IPS DF 6.9 (cell line): ENCODE measurements at places on chromosomes 7 and 10.

GRCh38 chr10:110442746-110443145 lies 55.0 kb upstream of the DUSP5 start:
- H3K4me3 ChIP-seq: no peak overlapping the region
- no peaks in the 10 kb centered on the region for H3K27me3 ChIP-seq
- 0 out of 2 replicates have a peak, but pooled peaks cover 2% of the 10 kb centered on the region for H3K4me1 ChIP-seq
- no peaks in the 10 kb centered on the region for H3K36me3 ChIP-seq

DNA sequence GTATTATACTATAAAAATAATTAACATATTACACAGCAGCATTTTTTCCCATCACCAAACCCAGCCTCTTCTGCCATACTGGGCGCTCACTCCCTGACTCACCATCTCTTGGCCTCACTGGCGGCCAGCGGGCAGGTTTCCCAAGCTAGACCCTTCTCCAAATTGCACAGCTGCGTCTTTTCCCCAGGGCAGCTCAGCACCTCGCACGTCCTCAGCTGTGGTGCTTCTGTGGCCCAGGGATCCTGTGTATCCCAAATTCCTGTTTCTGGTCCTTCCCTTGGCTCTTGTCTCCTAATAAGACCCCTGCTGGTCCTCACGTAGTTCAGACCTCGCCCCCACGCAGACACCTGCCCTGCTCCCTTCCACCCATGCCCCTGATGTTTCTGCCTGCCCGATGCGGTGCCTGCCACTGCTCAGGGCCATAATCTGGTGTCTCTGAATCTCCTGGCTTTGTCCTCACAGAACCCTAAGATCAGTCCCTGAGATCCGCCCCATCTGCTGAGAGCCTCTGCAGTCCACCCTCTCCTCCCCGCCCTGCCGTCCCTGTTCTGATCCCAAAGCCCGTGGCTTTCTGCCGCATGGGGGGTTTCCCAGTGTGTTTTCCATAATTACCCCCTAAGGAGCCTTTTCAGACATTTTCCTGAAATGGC lies 290.1 kb downstream of the TCERG1L start:
- no peak overlapping the region for H3K27ac ChIP-seq
- no peaks in the 10 kb centered on the region for H3K27me3 ChIP-seq
- no peaks in the 10 kb centered on the region for H3K36me3 ChIP-seq
- no peak overlapping the region for H3K4me3 ChIP-seq
- no peak for DNase-seq
- no peaks in the 10 kb centered on the region for H3K4me1 ChIP-seq

GRCh38 chr10:122461367-122461728 lies at the start of gene HTRA1:
Gene HTRA1 (plus strand): TSS chr10:122461553. CDS start chr10:122461653, 100 bp downstream.
- no peak within 1 kb of the TSS for H3K27ac ChIP-seq
- peak within 1 kb of the TSS; percentile 72 for H3K4me3 ChIP-seq
- DNase-seq: no peak
- H3K4me1 ChIP-seq: peaks cover 8% of the 10 kb centered on the region
- H3K36me3 ChIP-seq: peaks cover 2% of the 10 kb centered on the region; the same call in 1 of the 2 replicates

DNA sequence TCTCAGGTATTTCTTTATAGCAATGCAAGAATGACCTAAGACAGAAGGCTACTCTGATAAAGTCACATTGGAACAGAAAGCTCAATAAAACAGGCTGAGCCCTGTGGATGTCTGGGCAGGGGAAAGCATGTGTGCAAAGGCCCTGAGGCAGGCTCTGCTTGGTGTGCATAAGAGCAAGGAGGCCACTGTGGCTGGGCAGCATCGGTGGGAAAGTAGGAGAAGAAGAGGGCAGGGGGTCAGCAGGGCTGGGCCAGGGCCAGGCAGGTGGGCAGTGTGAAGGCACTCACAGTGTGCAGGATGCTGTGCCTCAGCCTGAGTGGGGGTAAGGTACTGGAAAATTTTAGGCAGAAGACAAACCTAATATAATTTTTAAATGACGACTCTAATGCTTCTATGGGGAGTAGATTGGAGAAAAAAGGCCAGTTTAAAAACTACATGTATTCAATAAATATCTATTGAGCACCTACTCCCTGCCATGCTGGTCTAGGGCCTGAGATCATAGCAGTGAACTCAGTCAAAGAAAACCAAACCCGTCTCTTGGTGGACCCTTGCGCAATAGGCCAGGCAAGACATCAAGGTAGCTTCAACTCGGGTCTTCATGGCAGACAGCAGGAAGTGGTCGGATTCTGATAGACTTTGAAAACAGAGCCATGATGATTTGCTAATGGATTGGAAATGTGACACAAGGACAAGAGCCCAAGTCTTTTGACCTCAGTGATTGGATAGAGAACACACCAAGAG lies 572.3 kb downstream of the TCERG1L start:
- H3K27me3 ChIP-seq: no peaks in the 10 kb centered on the region
- H3K27ac ChIP-seq: no peak overlapping the region
- no peak overlapping the region for H3K4me3 ChIP-seq
- H3K4me1 ChIP-seq: no peaks in the 10 kb centered on the region

DNA sequence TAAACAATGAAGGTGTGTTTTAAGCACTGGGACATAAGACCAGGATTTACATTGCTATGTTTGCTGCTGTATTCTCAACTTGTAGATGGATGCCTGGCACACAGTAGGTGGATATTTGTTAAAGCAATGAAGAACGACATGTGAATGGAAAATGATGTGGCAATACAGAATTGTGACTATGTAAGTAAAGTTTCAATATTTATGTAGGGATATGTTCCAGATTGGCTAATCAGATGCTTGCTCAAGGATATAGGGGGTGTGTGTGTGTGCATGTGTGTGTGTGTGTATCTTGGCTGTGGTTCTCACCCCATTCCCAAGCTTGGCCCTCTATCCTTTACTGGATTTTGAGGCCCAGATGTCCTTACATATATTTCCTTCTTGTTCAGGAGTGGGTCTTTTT lies 42.7 kb upstream of the LAMB1 start:
- no peaks in the 10 kb centered on the region for H3K4me1 ChIP-seq
- H3K4me3 ChIP-seq: no peak overlapping the region
- no peak overlapping the region for H3K27ac ChIP-seq
- no peak for DNase-seq
- no peaks in the 10 kb centered on the region for H3K36me3 ChIP-seq

- no peaks in the 10 kb centered on the region for H3K36me3 ChIP-seq
- H3K4me3 ChIP-seq: no peak overlapping the region
- DNase-seq: no peak
- H3K27ac ChIP-seq: no peak overlapping the region
- peaks cover 6% of the 10 kb centered on the region; the same call in 1 of the 2 replicates for H3K27me3 ChIP-seq
Measured at GRCh38 chr7:4683884-4684565, 1.9 kb downstream of the FOXK1 start.

DNA sequence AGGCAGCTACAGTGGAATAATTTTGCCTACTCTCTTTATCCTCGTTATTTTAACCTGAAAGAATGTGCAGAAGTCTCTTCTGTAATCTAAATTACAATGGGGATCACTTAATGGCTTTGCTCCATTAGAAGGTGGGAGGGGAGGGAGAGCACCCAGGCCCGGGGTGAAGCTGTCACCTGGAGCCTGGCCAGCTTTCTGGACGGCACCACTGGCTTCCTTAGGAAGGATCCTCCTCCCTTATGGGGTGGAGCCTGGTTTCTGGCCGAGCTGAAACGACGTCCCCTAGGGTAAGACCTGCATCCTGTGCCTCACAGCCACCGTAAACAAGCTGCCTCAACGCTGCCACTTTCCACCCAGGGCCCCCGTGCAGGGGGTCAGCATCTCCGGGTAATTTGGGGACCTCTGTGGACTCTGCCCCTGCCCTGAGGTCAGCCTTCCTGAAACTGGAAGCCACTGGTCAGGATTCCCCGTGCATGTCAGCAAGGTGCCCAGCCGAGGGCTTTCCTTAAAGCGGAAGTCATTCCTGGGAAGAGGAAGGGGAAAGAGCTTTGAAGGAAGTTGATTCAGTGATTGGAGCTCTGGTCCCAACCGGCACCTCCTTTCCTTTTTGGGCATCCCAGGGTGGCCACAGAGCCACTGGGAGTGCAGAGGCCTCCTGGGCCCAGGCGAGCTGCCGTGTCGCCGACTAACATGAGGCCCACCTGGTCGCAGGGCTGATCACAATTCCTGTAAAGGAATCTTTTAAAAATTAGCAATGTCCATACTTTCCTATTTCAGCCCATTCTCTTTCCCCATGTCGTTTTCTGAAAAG lies 569.1 kb downstream of the DNAJB6 start:
- no peaks in the 10 kb centered on the region for H3K4me1 ChIP-seq
- H3K27me3 ChIP-seq: no peaks in the 10 kb centered on the region
- H3K36me3 ChIP-seq: no peaks in the 10 kb centered on the region; the same call in 1 of the 2 replicates
- DNase-seq: no peak
